Nucleus accumbens (tissue), 56 donors: ENCODE measurements at places on chromosomes 7 and 10.

DNA sequence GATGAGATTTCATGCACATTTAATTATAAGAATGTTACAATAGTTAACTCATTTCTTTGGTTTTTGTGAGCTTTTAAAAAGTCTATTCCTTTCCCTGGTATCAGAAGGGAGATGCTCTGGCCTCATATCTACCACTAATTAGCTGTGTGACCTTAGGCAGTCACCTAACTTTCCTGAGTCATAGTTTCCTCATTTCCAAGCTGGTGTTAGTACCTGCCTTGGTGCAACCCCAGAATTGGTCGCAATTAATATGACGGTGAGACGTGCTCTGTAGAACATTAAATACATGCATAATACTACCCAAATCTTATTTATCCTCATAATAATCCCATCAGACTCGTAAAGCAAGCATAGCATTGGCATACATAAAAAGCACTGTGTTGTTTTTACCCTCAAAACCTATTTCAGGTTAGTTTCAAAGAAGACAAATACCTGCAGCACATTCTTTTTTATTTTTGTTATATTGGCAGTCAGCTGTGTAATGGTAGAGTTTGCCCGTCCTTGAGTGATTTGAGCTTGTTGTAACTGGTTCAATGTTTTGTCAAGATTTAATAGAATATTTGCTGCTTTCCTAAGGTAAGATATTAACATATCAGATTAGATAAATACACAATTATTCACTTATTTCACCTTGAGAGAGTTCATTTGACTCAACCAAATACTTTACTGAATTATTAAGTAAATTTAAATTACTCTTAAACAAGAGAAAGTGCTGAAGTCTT lies 31.0 kb upstream of the LAMB1 start:
- no peak for DNase-seq

DNA sequence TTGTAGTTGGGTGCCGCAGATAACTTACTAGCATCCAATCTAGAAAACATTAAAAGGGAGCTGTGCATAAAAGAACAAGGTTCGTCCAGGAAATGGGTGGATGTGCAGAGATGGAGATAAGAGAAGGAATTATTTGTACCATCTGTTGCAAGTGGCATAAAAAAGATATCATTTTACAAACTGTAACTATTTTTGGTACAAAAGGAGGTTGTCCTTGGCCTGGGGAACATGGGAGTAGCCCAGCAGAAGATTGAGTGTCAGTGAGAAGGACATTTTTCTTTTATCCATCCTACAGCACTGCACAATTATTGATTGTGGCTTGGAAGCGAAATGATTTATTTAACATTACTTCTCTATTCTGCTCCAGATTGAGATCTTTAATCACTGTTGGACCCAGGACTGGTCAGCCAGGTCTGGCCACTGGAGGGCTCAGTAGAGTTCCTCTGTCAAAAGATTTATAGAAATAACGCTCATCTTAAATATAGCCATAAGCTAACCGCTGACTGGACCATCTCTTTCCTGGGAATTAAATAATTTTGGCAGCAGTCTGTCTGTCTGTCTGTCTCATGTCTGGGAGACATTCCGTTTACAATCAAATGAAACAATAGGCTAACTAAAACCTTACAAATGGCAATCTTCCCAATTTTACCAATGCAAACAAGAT lies 254.1 kb downstream of the KIAA1217 start:
- no peak for DNase-seq

DNA sequence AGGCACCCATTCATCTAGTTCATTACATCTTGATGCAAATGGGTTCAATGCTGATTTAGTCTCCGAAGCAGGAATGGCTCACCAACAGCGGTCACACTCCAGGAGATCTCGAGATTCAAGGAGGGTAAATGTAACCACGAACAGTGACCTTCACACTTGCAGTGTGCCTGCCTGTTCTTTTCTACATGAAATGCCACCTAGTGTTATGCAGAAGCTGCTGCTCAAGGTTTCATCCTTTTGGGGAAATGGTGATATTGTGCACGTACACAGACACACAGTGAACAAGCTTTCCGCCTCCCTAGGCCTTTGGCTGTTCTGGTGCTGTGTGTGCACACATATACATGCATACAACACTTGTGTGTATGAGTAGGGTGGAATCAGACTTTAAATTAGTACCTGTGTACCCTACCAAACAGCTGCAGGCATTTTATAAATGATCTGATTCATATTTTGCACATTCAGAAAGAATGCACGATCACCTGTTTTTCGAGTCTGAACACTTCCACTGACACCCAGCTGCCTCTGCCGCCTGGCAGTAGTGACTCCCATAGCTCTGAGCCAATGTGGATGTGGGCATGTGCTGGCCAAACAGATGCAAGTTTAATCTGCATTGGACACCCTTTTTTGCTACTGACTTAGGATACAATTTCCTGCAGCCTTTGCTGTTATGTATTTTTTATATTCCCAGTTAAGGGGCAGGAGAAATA lies 100.5 kb downstream of the TACC2 start:
- no peak for DNase-seq

DNA sequence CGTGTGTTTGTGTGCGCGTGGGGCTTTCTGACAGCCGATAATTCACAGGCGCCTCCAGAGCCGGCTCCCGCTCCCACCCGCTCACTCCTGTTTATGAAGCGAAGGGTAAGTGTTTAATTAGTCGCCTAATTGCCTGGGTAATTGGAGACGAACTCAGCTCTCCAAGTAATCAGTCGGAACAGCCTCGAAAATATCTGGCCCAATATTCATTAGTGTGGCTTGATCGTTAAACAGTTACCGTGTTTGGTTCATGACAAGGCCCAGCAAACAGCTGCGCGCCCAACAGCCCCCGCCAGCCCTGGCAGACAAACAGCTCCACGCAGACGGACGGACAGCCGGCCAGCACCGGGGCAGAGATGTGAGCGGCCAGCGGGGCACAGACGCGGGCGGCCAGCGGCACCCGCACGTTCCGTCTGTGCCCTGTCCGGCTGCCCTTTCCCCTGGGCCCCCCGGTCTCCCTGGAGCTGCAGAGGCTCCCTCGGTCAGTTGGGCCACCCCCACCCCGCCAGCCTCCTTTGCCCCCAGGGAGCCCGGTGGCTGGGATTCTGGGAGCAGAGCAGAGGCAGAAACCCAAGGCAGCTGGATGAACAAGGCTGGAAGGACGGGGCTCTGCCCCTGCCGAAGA lies 98.2 kb downstream of the UNCX start:
- no peak for DNase-seq

DNA sequence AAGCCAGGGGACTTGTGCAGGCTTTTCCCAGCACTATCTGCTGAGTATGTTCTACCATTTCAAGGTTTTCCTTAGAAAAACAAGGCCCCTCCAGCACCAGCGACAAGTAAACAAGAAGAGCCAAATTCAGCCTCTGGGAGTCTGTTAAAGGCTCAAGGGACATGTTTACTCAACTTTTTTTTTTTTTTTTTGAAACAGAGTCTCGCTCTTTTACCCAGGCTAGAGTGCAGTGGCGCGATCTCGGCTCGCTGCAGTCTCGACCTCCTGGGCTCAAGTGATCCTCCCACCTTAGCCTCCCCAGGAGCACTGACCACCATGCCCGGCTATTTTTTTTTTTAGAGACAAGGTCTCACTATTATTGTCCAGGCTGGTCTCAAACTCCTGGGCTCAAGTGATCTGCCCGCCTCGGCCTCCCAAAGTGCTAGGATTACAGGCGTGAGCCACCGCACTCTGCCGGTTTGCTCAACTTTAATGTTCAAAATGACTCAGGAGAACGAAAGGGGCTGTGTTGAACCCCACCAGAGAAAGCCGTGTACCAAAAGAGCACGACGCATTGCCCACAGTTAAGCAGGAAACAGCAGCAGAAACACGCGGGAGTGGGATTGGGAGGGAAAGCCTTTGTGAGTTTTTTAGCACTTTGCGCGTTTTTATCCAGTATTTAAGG lies 772 bp downstream of the PRDX3 start:
- no peak for DNase-seq

- no peak for DNase-seq
Observed at GRCh38 chr10:126143117-126143516, 245.2 kb downstream of the ADAM12 start.

DNA sequence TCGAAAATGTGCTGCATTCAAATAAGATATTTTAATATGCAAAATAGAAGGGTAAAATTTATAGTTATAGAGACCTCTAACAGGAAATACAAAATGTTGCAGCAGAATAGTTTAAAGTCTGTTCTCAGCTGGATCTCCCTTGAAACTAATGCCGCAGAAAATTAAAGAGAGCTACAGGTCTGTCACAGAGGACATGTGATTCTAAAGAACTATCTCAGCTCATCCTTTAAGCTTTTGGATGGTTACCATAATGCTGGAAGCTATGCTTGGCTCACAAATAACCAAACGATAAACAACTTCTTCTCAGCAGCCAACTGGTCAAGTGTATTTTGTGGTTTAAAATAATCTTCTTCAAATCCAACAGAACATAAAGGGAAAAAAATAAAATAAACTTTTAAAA lies 353.0 kb downstream of the PARD3 start:
- DNase-seq: no peak

DNA sequence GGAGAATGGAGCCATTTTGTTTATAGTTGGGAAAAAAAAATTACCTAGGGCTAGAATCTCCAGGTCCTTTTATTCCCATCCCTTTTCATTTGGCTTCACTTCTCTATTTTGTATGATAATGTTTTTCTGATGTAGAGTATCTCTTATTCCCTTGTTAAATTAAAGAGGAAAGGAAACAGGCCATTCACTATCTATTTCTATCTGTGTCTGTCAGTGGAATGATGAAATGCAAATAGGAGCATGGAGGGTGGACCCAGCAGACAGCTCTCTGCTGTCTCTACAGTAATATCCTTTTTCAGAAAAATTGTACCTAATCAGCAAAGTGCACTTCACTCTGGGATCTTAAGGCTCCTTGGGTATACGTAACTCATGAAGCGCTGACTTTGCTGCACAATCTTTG lies 136.0 kb downstream of the SRI start:
- no peak for DNase-seq

GRCh38 chr10:15455456-15455855 lies 84.4 kb upstream of the FAM171A1 start:
- DNase-seq: no peak

- DNase-seq: no peak
Observed at GRCh38 chr7:154776350-154776749, 226.6 kb downstream of the PAXIP1 start.

- no peak for DNase-seq
Observed at GRCh38 chr10:128028508-128029289, 97.5 kb downstream of the MKI67 start.

- DNase-seq: no peak
Observed at GRCh38 chr10:89121764-89122020, 85.4 kb downstream of the CH25H start.

GRCh38 chr7:101164071-101164840 lies 1.1 kb downstream of the VGF start:
- DNase-seq: no peak

- DNase-seq: no peak
Observed at GRCh38 chr7:132150711-132151110, 425.6 kb downstream of the PLXNA4 start.

- DNase-seq: no peak
Observed at GRCh38 chr7:101549734-101550133, 79.4 kb downstream of the MYL10 start.

DNA sequence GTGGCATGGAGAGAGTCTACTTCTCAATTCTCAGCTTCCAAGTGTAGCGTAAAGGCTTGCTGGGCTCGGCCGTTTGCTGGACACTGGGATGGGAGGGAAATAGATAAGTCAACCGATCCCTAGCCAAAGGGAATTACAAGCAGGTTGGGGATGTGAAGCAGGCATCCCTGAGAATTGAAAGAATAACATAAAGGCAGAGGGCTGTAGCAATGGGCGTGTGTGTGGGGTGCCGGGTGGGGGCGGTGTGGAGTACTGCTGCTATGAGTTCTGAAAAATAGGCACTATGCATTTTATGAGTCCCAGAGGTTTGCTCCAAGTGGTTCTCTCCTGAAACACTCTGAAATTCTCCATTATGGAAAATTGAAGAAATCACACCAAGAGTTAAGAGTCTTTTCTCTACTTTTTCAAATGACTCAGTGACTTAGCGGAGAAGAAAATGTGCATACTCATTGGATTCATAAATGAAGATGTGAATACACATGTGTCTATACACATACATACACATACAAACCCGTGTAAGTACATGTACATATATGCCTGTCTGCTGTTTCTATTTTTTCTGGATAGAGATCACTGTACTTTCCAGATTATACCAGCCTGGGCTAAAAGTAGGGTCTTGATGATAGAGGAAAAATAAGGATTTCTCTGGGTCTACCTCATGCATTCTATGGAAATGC lies 65.4 kb downstream of the ADRA2A start:
- no peak for DNase-seq

GRCh38 chr10:69715899-69716606 lies 85.7 kb upstream of the COL13A1 start:
- no peak for DNase-seq

- peak; percentile 51 for DNase-seq
Observed at GRCh38 chr7:74449809-74450397, 3.8 kb upstream of the GTF2IRD1 start.

GRCh38 chr7:139898483-139898882 lies 69.4 kb downstream of the TBXAS1 start:
- no peak for DNase-seq

- DNase-seq: no peak
Observed at GRCh38 chr7:77823787-77824186, 25.2 kb downstream of the PHTF2 start.

DNA sequence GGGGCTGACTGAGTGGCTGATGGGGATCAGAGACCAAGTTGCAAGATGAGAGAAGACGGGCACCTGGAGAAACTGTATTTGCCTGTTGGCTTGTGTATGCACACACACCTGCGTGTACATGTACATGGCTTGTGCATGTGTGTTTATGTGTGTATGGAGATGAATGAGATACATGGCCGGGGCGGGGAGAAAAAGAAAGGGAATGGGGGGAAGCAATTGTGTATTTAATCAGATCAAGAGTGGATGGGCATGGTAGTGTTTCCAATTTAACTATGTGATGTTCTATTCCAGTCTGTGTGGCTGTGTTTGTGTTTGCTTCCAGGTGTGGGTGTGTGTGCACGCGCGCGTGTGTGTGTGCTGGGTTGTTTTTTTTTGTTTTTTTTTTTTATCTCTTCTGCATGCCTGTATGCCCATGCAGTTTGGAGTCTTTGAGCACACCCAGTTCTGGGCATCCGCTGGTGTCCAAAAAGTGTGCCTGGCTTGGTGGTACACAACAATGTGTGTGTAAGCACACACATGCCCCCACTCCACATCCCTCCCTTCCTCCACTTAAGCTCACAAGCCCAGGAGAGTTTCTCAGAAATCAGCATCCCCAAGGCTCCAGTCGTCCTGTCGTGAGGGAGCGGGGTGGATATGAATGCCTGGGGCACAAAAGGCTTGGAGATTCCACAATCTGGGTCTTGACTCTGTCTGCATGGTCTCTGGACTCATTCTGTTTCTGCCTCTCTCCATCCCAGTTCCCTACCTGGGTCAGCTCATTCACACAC lies 2.5 kb upstream of the VGF start:
- DNase-seq: no peak

- no peak for DNase-seq
Observed at GRCh38 chr7:96685755-96686154, 23.9 kb downstream of the SEM1 start.
